ENCODE measurements at places on chromosomes 2 and 18.

- no peak overlapping the region for H3K4me3 ChIP-seq
- H3K36me3 ChIP-seq = no peaks in the 10 kb centered on the region
- no peaks in the 10 kb centered on the region for H3K27me3 ChIP-seq
Measured at GRCh38 chr2:152513681-152514080, 178.7 kb downstream of the FMNL2 start.

DNA sequence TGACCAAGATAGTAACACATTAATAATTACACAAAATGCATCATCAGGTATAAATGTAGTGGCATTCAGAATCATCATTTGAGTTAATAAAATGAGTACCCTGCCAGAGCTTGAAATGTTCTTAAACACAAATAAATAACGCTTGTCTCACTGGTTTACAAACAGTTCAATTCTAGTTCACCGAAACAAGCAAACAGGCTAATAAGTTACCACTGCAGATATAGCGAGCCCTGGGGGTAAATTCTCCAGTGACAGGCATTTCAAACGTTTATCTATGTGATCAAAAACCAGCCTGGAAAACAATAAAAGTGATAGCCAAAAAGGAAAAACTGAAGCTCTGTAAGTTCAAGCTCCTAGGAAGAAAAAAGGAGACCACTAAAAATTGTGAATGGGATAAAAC is 152.6 kb downstream of the THADA start:
- H3K4me3 ChIP-seq = no peak overlapping the region
- H3K4me1 ChIP-seq = no peaks in the 10 kb centered on the region
- no peak overlapping the region for H3K27ac ChIP-seq
- no peaks in the 10 kb centered on the region for H3K27me3 ChIP-seq

DNA sequence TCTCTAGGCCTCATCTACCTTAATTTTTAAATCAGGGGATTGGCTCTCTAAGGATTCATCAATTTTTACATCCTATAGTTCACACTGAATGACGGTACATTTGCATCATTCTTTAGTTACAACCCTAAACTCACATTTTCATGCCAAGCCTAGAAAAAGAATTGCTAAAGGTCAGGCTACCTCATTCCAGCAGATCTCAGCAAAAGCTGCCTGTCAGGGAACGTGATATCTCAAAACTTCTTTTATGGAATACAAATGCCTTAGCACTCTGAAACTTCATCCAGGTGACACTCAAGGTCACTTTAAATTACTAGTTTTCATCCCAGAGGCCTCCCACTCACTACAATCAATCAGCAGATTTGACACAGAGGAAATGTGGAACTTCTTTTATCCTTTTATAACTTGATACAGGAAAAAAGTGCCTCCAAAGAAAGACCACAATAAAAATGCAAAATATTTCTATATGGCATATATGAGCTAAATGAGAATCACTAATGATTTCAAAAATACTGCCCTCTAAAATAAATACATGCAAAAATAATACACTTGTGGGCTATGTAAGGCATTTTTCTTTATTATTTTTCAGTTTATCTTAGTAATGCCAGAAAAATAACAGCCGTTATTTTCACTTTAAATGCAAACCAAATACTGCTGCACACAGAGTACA is 91.5 kb downstream of the ARHGEF33 start:
- H3K36me3 ChIP-seq = peaks cover 12% of the 10 kb centered on the region
- DNase-seq = no peak
- H3K4me1 ChIP-seq = no peaks in the 10 kb centered on the region
- H3K27me3 ChIP-seq = no peaks in the 10 kb centered on the region

DNA sequence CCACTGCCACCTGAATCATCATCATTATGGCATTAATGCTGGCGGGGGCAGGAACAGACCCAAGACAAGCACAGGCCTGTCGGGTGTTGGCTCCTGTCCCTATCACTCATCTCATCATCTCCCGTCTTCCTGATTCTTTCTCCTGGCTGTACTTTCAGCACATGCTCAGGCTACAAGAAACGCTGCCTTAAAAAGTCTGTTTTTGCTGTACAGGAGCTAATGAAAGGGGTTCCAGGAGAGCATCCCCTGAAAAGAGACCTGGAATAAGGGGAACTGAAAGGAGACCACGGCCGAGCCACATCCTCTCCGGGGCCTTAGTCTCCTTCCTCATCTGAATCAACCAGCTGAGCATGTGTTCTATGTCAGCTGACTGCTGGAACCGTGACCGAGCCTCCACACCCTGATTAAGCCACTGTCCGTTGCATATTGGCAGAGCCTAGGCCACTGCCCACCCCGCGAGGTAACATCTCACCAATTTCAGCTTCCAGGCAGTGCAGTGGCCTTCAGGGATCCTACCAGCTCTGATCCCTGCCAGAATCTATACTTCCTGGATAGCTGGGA is 62.6 kb downstream of the DNMT3A start:
- H3K27ac ChIP-seq = peak overlapping the region; percentile 66
- peak overlapping the region; percentile 44 for H3K4me3 ChIP-seq
- peak; percentile 24 for DNase-seq
- H3K36me3 ChIP-seq = no peaks in the 10 kb centered on the region
- no peaks in the 10 kb centered on the region for H3K27me3 ChIP-seq
- H3K4me1 ChIP-seq = peaks cover 82% of the 10 kb centered on the region

Measured in esophagus squamous epithelium (tissue), 5 donors.